ENCODE measurements at places on chromosomes 4 and X. TPM values are rescaled to one million over a fixed set of nuclear protein-coding genes. Genes with fewer than 3 reads are reported as not detected.

Gene IL1RAPL1
- total RNA-seq: 0.24 TPM

Gene ETDB
- not detected for total RNA-seq

Gene COX7B2
- not detected for total RNA-seq

Gene SGMS2
- total RNA-seq: 34.9 TPM

Gene PNMA3
- total RNA-seq: 0.15 TPM

DNA sequence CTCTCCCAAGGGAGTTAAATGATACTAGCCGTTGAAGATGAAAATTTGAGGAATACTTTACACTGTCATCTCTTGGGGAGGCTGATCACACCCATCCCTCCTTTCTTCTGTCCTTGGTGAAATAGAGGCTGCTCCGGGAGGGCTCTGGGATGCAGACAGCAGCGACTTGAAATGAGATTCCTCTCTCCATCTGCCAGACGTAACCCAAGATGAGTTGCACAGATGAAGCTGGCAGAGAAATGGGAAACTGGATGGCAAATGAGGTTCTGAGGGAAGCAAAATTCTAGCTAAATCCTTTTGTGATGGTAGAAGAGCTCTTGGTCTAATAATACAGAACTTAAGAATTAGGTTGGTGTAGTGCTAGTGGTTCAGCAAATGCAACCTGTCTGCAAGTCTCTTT, 201.4 kb downstream of the AASDH start:
- no peaks in the 10 kb centered on the region for H3K27me3 ChIP-seq
- H3K27ac ChIP-seq: no peak overlapping the region
- no peaks in the 10 kb centered on the region for H3K4me1 ChIP-seq
- DNase-seq: no peak
- H3K4me3 ChIP-seq: no peak overlapping the region

DNA sequence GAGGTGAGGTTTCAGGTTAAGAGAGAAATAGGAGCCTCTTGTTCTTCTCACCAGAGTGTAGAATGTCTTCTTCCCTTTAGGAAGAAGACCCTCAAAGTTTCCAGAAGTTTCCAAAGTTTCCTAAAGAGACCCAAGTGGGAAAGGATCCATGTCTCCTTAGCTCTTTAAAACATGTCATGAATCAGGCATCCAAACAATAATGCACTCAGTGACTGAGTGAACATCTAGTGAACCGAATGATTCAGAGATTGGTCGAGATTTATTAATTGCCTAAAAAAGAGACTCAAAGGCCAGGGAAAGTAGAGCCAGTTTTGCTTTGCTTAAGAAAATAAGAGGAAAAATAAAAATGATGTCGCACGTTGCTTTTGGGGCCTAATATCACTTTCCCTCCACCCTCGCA, 29.4 kb downstream of the FGF5 start:
- no peaks in the 10 kb centered on the region for H3K27me3 ChIP-seq
- no peaks in the 10 kb centered on the region for H3K36me3 ChIP-seq
- DNase-seq: no peak
- no peak overlapping the region for H3K4me3 ChIP-seq

DNA sequence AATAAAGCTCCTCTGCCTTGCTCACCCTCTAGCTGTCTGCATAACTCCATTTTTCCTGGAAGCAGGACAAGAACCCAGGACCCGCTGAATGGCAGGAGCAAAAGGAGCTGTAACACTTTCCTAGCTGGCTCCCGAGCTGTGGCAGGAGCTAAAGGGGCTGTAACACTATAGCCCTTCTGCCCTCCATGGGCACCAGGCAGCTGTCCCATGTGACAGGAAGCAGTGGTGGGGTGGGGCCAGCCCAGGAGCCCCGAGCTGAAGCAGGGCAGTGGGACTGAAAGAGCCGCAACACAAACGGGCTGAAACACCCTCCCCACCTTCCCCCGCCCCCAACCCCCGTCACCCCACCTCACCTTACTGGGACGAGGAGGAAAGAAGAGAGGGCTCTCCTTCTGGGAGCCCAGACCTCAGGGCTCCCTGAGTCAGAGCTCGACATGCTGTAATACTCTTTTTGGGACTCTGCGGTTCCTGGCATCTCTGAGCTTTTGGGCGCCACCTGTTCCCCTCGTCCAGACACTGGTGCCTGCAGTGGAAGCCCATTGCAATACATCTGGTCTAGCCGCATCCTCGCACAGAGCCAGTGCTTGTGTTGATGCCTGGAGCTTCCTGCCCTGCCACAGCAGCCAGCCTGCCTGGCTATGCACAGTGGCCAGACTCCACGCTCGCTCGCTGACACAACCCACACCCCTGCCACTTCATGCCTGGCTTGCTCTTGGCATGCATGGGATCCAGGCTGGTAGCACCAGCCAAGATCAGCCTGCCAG, 39.4 kb downstream of the PPM1K start:
- no peaks in the 10 kb centered on the region for H3K4me1 ChIP-seq
- no peaks in the 10 kb centered on the region for H3K36me3 ChIP-seq
- no peaks in the 10 kb centered on the region for H3K27me3 ChIP-seq
- DNase-seq: no peak

DNA sequence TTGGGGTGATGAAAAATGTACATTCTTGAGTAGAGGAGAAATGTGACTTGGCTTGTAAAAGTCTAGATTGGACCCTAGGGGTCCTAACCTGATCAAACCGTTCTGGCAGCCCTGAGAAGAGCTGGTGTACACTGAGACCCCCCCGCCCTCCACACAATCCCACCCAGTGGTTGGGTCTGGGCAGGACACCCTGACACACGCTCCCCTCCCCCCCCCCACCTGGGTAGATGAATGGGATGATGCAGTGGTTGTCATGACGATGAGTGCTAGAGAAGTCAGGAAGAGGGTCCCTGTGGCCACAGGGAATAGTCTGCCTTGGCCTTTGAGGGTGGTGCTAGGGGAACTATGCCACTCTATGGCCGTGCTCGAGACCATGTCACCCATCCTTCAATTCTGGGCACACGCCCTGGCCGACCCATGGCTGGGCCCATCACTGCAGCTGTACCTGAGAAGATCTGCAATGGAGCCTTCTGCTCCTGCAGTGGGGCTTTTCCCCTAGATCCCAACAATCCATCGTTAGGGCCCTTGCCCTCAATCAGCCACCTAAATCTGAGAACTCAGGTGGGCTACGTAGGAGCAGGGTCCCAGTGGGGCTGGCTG, 4.4 kb downstream of the CDK16 start:
- H3K4me3 ChIP-seq: no peak overlapping the region
- no peaks in the 10 kb centered on the region for H3K4me1 ChIP-seq
- no peaks in the 10 kb centered on the region for H3K27me3 ChIP-seq
- no peak overlapping the region for H3K27ac ChIP-seq
- DNase-seq: no peak

DNA sequence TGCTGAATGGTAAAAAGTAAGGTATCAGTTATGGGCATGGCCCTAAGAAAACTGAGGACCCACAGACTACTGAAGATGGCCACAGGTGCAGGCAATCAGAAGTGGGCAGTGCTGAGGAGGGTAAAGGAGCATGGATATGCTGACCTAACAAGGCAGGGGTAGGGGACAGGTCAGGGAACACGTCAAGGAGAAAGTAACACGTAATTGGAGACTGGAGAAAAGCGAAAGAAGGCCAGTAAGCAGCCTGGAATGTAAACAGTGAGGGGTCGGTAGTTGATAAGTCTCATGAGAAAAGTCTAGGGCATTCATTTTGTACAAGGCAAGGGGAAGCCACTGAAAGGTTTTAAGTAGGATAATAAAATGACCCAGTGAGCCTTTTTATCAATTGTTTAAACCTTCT, 153.3 kb downstream of the PRDM5 start:
- no peak for DNase-seq
- no peaks in the 10 kb centered on the region for H3K36me3 ChIP-seq
- H3K27me3 ChIP-seq: no peaks in the 10 kb centered on the region
- no peak overlapping the region for H3K4me3 ChIP-seq

DNA sequence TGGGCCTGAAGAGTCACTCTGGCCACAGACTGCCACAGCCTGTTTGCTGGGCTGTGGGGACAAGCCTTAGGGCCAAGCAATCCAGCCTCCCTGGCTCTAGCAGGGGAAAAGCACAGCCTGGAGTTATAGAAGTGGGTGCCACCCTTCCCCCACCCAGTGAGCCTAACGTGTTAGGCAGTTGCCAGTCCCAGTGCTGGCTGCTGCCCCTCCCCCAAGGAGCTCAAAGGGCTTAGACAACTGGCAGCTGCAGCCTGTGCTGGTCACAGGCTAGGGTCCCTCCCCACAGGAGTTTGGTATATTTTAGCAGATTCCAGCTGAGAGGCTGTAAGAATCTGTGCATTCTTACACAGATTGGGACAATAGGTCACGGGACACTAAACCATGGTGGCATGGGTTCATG, 370.3 kb upstream of the FGF16 start:
- no peak overlapping the region for H3K4me3 ChIP-seq
- H3K27me3 ChIP-seq: no peaks in the 10 kb centered on the region
- no peaks in the 10 kb centered on the region for H3K36me3 ChIP-seq
- H3K4me1 ChIP-seq: no peaks in the 10 kb centered on the region

DNA sequence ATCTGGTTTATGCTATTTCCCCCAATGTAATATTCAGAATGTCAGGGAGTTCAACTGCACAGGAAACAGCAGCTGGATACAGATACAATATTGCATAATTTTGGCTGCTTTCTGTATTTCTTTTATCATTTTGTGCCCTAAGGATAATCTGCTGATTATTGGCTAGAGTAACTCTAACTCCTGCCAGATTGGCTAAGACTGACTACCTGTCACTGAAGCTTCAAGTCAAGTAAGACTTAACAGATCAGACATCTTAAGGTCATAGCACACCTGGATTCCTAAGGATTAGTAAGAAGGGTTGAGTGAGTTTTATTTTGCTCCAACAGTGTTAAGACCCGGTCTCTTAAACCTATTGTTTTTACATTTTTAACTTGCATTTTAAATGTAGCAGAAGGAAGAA, 136.8 kb downstream of the KLF8 start:
- no peaks in the 10 kb centered on the region for H3K4me1 ChIP-seq
- H3K4me3 ChIP-seq: no peak overlapping the region
- no peak overlapping the region for H3K27ac ChIP-seq
- H3K36me3 ChIP-seq: no peaks in the 10 kb centered on the region
- no peak for DNase-seq
- no peaks in the 10 kb centered on the region for H3K27me3 ChIP-seq

GRCh38 chrX:51336584-51336983, 4.0 kb downstream of the NUDT10 start:
- H3K27me3 ChIP-seq: peaks cover 3% of the 10 kb centered on the region
- H3K36me3 ChIP-seq: no peaks in the 10 kb centered on the region
- H3K4me1 ChIP-seq: no peaks in the 10 kb centered on the region
- DNase-seq: no peak
- no peak overlapping the region for H3K27ac ChIP-seq

DNA sequence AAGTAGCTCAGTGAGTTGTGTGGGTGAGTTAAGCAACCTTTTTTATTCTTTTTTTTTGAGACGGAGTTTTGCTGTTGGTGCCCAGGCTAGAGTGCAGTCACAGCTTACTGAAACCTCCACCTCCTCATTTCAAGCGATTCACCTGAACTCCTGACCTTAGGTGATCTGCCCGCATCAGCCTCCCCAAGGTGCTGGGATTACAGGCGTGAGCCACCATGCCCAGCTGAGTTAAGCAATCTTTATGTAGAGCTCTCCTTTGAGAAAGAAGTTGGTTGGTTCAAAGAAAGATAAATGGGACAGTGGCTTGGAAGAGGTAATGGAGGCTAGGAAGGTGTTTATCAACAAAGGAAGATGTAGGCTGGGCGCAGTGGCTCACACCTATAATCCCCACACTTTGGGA, 3.2 kb downstream of the MSMO1 start:
- no peaks in the 10 kb centered on the region for H3K27me3 ChIP-seq
- DNase-seq: no peak
- no peak overlapping the region for H3K27ac ChIP-seq
- no peaks in the 10 kb centered on the region for H3K4me1 ChIP-seq
- H3K36me3 ChIP-seq: peaks cover 5% of the 10 kb centered on the region

- no peak overlapping the region for H3K27ac ChIP-seq
- no peaks in the 10 kb centered on the region for H3K36me3 ChIP-seq
- DNase-seq: no peak
- H3K27me3 ChIP-seq: no peaks in the 10 kb centered on the region
These were observed 87.7 kb upstream of the SHISA3 start for GRCh38 chr4:42309361-42310260.

- no peak for DNase-seq
- H3K4me3 ChIP-seq: no peak overlapping the region
- no peaks in the 10 kb centered on the region for H3K36me3 ChIP-seq
- no peaks in the 10 kb centered on the region for H3K27me3 ChIP-seq
These were observed 239.1 kb downstream of the NDST4 start for GRCh38 chr4:114874321-114874720.

- H3K27me3 ChIP-seq: no peaks in the 10 kb centered on the region
- DNase-seq: no peak
- H3K27ac ChIP-seq: no peak overlapping the region
These were observed 2.9 kb downstream of the ANXA5 start for GRCh38 chr4:121693886-121694285.

GRCh38 chr4:26632916-26633315, 49.0 kb downstream of the TBC1D19 start:
- no peak overlapping the region for H3K4me3 ChIP-seq
- no peaks in the 10 kb centered on the region for H3K27me3 ChIP-seq
- no peaks in the 10 kb centered on the region for H3K4me1 ChIP-seq
- no peaks in the 10 kb centered on the region for H3K36me3 ChIP-seq

DNA sequence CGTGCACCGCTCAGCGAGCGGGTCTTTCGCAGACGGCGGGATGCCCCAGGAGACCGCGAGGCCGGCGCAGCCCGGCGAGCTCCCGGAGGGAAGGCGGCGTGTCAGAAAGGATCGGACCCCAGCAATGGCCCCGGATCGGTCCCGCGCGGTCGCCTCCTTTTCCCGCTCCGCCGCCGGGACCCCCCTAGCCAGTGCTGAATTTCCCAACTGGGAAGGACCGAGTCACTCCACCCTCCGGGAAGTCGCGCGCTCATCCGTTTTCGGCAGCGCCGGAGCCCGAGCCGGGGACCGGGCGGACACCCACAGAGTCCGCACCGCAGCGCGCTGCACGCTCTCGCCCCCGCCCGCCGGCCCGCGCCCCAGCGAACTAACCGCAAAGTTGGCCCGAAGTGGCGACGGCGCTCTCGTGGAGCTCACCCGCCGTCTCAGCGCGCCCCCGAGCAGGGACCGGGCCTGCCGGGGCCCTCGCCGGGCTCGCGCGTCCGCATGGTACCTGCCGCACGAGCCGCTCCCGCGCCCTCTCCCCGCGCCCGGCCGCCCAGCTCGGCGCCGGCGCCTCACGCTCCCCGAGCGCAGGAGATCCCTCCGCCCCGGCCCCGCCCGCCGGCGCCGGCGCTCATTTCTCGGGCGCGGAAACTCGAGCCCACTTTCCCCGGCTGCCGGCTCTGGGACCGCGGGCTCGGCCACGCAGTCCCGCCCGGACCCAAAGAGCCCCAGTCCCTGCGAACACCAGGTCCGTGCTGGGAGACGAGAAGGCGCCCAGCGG, at the start of gene FAT1:
Gene FAT1 (minus strand): TSS at position 565 of the 766 bp plus-strand sequence. CDS start 14,029 bp downstream, outside the sequence.
- H3K4me1 ChIP-seq: no peaks in the 10 kb centered on the region
- H3K27me3 ChIP-seq: no peaks in the 10 kb centered on the region
- H3K27ac ChIP-seq: peak within 1 kb of the TSS; percentile 92
- peak; percentile 66 for DNase-seq
- H3K36me3 ChIP-seq: no peaks in the 10 kb centered on the region
- H3K4me3 ChIP-seq: peak within 1 kb of the TSS; percentile 76

DNA sequence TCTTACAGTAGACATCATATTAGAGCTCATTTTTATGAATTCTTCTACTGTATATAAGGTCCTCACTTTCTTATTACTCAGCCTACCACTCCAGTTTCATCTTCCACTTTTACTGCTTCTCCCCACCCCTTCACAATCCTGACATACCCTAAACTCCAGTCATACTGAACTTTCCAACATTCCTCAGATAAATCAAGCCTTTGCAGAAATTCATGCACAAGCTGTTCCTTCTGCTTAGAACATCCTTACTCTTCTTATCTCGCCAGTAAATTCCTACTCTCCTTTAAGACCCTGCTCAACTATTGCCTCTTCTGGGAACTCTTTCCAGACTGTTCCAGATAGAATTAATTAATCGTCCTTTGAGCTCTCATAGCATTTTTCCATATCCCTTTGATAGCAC, 24.8 kb downstream of the RTL9 start:
- no peaks in the 10 kb centered on the region for H3K4me1 ChIP-seq
- no peak overlapping the region for H3K27ac ChIP-seq
- no peaks in the 10 kb centered on the region for H3K27me3 ChIP-seq
- H3K36me3 ChIP-seq: no peaks in the 10 kb centered on the region

Measured in colonic mucosa (tissue), 4 donors.